ENCODE measurements at places on chromosomes 6 and 20.

DNA sequence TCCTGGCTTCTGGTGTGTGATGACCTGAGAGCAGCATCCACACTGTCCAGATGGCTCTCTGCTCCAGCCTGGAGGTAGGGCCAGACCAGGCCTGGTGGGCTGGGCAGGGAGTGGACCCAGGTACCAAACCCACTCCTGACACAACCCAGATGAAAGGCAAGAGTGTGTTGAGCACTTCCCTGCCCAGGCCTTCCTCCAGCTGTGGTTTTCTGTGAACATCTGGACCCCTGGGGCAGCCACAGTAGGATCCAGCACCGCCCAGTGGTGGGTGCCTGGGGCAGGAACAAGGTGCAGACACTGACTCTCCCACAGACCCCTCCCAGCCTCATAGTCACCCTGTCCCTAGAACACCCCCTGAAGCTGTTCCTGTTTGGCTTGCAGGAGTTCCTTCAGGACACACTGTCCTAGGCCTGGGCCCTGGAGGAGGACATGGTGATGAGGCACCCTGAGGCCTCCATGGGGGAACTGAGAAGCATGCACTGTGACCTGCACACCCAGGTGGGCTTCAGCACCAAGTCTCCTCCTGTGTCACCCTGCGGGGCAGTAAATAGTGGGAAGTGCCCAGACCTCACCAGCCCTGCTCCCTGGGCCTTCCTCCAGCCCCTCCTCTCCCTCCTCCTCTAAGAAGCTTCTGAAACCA lies 28.7 kb downstream of the UBD start:
- no peak for DNase-seq

- peak; percentile 24 for DNase-seq
These were observed 20.7 kb downstream of the TXLNB start for GRCh38 chr6:139271056-139271455.

DNA sequence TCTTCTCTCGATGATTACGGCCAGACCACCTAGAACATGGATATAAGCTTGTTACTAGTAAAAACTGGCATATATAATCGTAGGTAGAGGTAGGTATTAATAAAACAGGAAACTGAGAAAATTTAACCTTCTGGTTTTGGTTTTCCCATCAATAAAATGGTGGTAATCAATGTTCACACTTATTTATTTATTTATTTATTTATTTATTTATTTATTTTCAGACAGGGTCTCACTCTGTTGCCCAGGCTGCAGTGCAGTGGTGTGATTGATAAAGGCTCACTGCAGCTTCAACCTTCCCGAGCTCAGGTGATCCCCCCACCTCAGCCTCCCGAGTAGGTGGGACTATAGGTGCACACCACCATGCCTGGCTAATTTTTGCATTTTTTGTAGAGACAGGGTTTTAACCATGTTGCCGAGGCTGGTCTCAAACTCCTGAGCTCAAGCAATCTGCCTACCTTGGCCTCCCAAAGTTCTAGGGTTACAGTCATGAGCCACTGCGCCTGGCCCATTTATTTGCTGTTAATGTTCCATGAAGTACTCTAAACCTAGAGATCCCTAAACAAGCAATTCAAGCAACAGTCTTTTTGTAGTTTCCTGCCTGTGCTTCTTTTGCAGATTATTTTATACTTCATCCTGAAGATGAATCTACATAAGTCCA lies 11.5 kb downstream of the TOMM6 start:
- no peak for DNase-seq

DNA sequence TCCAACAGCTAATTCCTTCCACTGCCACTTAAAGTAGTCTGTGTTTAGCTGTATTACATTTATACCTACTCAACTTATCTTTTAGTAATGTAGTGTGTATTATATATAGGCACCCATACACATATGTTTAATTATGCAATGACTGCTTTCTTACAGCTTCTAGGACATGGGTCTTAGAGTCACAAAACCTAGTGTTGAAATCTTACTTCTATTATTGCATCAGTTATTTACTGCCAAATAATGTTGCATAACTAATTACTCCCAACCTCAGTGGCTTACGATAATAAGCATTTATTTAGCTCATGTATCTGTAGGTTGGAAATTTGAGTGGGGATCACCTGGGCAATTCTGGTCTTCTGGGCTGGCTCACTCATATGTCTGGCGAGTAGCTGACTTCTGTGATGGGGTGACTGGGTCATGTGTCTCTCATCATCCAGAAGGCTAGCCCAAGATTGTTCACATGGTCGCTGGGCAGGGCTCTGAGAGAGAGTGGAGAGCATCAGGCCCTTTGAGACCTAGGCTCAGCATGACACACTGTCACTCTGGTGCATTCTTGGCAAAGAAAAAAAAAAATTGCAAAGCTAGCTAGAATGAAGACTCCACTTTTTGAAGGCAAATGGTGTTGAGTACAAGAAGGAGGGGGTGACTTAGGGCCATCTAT lies 187.0 kb downstream of the PLCB1 start:
- no peak for DNase-seq

DNA sequence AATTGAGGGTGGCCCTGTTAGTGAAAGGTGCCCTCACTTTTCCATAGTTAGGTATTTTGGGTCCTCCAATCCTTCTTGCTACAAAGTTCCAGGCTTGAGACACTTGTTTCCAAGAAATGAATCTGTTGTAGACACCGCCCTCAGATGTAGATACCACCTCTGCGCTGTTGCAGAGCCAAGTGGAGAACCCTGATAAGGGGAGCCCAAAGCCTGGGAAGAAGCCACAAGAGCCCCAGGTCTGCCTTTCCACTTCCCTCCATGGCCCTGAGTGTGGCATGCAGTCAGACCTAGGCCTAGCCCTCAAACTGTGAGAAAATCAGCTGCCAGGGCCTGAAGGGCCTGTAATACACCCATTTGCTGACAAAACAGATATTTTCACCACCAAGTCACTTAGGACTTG lies 37.1 kb downstream of the DTD1 start:
- DNase-seq, result no peak

- DNase-seq, result no peak
These were observed 37.4 kb upstream of the SYNDIG1 start for GRCh38 chr20:24432046-24432442.

DNA sequence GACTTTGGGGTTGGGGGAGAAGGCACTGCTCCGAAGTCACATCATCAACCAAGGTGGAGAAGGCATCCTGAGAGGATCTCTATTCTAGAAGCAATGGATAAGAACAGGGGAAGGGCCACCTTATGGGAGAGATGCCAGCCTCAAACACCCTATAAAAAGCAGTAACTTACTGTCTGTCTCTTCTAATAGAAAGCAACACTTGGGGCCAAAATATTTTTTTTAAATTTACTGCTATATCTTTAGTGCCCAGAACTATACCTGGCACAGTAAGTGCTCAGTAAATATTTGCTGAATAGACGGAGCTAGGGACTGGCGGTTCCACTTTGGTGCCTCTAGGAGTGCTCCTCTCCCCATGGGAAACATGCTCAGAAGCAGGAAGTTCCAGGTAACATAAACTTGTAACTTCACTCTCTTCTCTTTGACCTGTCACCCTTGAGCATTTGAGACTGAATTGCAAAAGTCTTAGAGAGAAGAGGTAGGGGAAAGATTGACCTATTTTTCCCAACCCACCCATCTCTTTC lies 807 bp upstream of the OTOR start:
- DNase-seq, result no peak

- no peak for DNase-seq
These were observed 20.1 kb upstream of the RCAN2 start for GRCh38 chr6:46511320-46511719.

GRCh38 chr20:63008541-63009044 lies 1.8 kb upstream of the BHLHE23 start:
- no peak for DNase-seq

DNA sequence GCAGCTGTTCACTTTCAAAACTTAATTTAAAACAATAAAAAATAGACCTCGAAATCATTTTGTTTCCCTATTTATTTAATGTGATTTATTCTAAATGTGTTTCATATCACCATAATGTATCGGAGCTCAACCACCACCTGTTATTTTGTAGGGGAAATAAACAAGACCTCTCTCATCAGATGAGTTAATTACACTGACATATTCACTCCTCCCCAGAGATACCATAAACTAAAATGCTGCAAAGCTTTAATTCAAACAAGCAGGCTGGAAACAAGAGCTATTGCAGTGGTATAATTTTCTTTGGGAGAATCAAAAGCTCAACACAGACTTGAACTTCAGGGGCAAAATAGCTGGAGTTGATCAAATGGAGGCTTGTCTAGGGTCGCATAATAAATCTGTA lies 303.5 kb upstream of the TSHZ2 start:
- no peak for DNase-seq

- DNase-seq, result no peak
These were observed 98.0 kb downstream of the EYA2 start for GRCh38 chr20:46992640-46993035.

DNA sequence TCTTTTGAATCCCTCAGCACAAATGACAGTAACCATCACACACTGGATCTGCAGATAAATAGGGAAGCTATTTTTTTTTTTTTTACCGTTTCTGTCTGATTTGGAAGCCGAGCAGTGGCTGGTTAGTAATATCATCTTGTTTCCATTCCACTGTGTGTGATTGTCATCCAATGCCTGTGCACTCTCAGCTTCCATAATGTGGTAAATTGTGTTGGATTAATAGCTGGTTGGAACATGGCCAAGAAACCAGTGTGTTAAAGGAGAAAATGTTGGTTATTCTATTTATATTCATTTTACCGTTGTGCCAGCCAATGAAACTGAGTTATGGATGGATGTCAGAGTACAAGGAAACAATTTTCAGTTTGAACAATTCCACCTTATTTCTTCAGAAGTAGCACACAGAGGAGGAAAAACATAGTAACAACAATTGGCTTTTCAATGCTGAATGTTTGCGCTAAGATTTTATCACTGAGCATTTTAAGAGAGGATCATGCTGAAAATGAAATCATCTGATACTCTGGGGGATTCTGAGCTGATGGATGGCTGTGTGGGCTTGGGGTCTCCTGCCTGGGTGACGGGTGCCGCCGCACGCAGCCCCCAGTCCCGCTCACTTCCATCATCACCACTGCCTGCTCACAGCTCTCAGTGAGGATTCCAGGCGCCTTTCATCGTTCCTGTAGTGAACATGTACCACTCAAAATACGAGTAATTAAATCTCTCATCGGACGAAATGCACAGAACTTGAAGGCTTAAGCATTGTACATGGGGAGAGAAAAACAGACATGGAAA lies 40.7 kb upstream of the EXOC2 start:
- DNase-seq, result no peak

DNA sequence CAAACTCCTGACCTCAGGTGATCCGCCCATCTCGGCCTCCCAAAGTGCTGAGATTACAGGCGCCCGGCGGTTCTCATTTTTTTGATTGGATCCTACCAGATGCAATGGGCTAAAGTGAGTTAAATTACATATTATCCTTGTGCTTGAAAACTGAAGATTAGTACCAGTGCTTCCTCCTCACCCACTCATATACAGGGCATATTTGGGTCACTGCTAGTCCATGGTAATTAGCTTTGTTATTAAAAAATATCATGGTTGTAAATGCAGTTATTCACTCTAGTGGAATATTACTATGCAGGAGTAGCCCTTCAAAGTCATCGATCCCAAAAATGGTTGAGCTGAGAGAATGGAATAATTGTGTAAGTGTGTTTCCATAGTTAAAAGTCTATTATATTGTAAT lies 26.5 kb downstream of the ZNF292 start:
- no peak for DNase-seq

DNA sequence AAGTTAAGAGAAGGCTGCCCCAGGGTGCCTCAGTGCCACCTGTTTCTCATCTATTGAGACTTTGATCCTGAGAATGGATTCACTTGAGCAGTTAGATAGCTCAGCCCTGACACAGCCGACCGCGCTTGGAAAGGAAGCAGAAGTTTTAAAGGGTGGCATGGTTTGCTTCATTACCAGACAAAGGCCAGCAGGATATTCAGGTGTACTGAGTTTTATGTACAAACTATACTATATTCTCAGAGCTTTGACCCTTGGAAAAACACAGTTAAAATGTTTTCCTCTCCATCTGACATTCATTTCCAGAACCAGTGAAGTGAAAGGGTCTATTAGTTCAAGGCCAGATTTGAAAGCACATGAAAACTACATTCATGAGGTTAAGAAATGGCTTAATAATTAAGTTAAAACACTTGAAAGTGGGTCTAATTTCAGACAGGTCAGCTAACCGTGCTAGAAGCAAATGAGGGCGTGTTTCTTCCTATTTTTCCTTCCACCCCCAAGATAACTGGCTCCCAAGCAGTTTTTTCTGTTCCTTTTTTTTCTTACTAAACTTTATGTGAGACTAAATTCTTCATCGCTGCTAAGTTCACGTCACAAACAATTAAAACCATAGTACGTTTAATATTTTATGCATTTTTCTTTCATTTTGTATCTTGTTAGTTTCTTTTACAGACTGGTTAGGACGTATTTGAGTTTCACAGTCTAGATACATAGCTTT lies 385.3 kb upstream of the SOX4 start:
- no peak for DNase-seq

- DNase-seq, result no peak
These were observed 74.1 kb upstream of the TOX2 start for GRCh38 chr20:43840382-43841070.

DNA sequence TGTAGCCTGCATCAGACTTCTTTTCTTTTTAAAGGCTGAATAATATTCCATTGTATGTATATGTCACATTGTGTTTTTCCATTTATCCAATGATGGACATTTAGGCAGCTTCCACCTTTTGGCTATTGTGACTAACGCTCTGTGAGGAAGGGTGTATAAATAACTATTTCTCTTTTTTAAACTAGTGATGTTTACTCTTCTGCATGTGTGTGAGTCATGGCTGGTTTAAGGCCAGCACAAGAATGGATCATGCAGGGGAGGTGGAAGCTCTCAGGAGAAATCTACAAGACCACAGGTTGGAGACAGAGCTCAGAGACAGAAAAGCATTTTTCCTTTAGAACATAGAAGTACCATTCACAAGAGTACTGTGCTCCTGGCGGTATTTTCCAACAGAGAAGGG lies 307.2 kb downstream of the SOX4 start:
- peak; percentile 66 for DNase-seq

DNA sequence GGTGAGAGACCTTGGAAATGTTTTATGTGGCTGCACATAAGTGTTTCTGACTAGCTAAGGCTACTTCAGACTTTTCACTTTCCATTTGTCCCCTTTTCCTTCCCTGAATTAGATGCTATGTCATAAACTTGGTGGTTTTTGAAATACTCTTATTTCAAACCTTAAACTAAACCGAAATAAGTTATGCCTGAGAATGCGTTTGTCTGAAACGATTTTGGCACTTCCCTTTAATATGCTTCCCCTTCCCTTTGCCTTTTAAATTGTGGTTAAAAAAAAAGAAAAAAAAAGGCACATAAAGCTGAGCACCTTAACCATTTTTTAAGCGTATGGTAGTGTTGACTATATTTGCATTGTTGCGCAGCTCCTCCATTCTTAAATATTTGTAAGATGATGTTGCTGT lies 14.3 kb downstream of the ZNF451 start:
- DNase-seq, result no peak

- peak; percentile 79 for DNase-seq
These were observed 41.4 kb upstream of the TMEM181 start for GRCh38 chr6:158518191-158519127.

GRCh38 chr6:144350528-144350880 lies 65.4 kb downstream of the UTRN start:
- no peak for DNase-seq
